ENCODE measurements at places on chromosomes 2 and 18. TPM values are rescaled to one million over a fixed set of nuclear protein-coding genes. Genes with fewer than 3 reads are reported as not detected.

Gene PDE6D
- 11.7 TPM for total RNA-seq

DNA sequence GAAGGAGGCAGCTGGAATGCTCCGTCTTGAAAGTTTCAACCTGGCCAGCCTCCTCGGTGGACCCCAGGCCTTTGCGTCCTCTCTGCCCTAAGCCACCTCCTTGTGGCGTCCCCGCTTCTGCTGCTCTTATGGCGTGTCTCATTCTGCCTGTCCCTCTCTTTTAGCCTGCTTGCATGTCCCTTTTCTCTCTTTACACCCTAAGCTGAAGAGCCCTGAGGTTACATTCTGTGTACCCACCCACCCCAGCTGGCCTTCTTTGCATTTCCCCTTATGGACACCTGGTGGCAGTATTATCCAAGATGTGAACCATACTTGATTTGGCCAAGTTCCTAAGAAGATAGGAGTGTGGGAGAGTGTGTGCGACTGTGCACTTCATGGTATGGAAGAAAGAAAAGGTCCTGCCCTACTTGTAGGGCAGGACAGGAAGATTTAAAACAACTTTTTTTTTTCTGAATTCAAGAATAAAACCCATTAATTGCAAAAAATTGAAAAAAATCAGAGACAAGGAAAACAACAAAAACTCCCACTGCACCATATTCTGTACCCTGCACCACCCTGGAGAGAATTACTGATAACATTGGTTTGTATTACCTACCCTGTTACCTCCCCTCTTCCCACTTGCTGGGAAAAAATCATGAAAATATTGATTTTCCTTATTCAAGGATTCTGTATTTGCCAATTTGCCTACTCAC, 77.4 kb downstream of the DYSF start:
- no peak overlapping the region for H3K4me3 ChIP-seq
- H3K27ac ChIP-seq: no peak overlapping the region
- no peaks in the 10 kb centered on the region for H3K27me3 ChIP-seq
- no peaks in the 10 kb centered on the region for H3K36me3 ChIP-seq

DNA sequence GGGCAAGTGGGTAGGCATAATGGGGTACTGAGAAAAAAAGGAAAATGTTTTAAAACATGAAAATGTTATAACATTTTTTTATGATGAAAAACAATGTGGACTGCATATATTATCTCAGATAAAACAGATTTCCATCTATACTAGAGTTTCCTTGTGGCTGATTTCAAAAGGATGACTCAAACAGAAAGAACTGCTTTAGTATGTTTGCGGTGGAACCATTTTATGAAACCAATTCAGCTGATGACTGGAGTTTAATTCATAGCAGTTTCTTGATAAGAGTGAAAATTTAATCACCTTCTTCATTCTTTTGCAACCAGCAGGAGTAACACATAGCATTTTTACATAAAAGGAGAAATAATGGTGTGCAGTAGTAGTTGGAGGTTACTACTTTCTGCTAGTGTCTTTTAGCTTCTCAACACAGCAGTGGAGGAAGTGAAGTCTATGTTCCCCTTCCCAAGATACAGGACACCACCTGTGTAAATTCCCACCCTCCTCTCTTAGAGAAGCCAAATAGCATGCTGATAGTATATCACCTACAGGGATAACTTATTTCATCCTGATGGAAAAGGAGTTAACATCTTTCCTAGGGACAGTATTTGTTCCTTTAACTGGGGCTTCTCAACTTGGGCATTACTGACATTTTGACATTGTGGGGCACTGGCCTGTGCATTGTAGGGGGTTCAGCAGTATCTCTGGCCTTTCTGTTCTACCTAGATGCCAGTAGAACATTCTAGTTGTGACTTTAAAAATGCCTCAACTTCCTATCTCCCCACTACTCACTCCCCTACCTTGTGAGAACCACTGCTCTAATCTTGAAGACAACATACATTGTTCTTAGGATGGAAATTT, 29.9 kb downstream of the PELI1 start:
- H3K27me3 ChIP-seq: no peaks in the 10 kb centered on the region
- peaks cover 47% of the 10 kb centered on the region for H3K4me1 ChIP-seq
- H3K27ac ChIP-seq: peak overlapping the region; percentile 14
- no peak for DNase-seq

DNA sequence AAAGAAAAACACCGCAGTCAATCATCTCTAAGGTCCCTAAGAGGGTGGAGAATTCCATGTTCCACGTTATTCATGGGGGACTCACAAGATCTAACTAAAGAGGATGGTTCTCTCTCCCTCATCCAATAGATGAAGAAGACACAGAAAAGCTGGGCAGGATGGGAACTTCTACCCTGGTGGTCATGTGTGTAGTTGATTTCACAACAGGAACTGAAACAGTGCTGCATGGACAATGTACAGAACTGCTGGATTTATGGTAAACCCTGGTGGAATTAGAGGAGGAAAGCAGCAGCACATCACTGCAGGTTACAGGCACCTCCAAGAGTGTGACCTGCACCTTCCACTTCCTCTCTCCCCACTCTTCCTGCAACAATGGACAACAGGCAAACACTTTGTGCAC, 31.4 kb downstream of the FECH start:
- no peaks in the 10 kb centered on the region for H3K27me3 ChIP-seq
- peaks cover 6% of the 10 kb centered on the region for H3K36me3 ChIP-seq

DNA sequence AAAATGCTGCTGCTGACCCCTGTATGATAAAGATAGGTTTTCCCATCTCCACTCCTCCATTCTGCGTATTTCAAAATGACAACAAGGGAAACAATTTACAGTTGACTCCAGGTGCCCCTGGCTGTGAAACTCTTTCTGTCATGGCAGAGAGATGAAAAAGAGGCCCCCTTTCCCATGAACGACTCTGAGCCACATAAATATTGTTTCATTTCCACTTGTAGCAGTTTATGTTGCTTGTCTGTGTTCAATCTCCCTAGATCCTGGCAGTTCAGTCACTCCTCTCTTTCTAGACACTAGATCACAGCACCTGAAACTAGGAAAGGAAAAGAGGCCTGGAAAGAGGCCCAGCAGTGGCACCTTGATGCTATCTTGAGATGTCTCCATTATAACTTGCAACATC, 121.0 kb upstream of the ZNF521 start:
- no peak overlapping the region for H3K4me3 ChIP-seq
- H3K36me3 ChIP-seq: no peaks in the 10 kb centered on the region
- peaks cover under 1% of the 10 kb centered on the region for H3K4me1 ChIP-seq
- H3K27ac ChIP-seq: no peak overlapping the region
- H3K27me3 ChIP-seq: no peaks in the 10 kb centered on the region
- DNase-seq: no peak

Measured in gastrocnemius medialis (tissue), 4 donors.